Peyer's patch (tissue), 4 donors: ENCODE measurements at places on chromosomes 6 and 20.

DNA sequence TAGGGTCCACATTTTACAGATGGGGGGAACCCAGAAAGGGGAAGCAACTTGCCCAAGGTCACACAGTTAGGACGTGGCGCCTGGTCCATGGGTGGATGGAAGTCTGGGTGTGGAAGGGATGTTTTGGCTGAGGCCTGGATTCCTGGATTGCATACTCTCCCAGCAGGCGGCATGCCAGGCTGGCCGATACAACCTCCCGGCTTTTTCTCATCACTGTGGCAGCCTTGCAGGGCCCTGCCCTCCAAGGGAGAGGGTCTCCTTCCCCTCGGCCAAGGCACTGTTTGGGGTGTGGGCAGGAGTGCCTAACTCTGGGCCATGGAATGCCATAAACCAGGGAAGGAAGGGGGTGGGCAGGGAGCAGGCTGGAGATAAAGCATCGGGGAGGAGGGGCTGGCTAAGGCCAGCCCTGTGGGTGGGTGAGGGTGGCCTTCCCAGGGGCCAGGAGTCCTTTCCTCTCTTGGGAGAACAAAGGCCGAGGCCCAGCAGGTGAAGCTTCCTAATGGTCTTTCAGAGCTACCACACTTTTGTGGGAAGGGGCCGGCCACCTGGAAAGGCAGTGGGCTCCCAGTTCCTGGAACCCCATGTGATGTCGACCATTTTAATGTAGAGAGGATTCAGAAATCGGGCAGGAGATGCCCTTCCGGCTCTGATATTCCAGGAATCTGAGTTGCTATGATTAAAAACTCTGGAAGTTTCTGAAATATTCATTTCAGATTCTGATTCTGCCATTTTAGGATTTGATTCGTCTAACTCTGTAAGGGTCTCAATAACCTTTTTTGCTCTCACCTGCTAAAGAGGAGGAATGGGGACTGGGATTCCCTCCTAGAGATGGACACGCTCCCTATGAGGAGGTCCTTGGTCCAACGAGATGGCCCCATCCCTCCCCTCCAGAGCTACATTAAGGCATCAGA is 4.2 kb downstream of the FOXS1 start:
- no peak for DNase-seq

- no peak for DNase-seq
Observed at GRCh38 chr6:32332433-32332832, 39.3 kb downstream of the TSBP1 start.

- peak; percentile 86 for DNase-seq
Observed at GRCh38 chr6:36349240-36349639, 12.6 kb upstream of the BNIP5 start.

DNA sequence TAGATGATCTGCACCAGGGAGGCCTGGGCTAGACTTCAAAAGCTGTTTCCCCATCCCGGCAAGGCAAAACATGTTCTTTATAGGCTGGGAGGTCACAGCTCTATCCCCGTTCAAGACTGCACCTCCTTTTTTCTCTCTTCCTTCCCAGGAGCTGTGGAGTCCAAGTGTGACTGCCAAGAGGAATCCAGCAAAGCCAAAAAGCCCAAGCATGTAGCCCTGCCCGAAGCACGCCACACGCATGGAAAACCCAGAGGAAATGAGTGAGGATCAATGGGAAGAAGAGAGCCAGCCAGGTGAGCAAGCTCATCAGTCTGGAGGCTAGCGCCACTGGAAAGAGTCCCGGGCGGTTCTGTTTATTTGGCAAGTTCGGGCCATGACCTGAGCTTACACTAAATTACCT is 240.4 kb downstream of the PRL start:
- no peak for DNase-seq

GRCh38 chr20:45407783-45408645 is at the start of gene DBNDD2:
DBNDD2 (plus strand) TSS chr20:45408289; CDS start chr20:45408468, 179 bp downstream.
- DNase-seq, result no peak

DNA sequence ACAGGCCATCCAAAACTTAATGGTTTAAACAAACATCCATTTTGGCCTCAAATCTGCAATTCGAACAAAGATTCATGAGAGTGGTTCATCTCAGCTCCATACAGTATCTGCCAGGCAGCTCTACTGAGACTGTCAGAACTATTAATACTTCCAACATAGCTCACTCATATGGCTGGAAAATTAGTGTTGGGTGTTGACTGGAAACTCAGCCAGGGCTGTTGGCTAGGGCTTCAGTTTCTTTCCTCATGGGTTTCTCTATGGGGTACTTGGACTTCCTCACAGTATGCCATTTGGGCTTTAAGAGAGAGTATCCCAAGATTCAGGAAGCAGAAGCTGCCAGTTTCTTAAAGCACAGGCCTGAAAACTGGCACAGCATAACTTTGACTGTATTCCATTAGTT is 240.3 kb downstream of the TPBG start:
- DNase-seq, result no peak

- no peak for DNase-seq
Observed at GRCh38 chr6:30819297-30819917, 64.9 kb upstream of the DDR1 start.

DNA sequence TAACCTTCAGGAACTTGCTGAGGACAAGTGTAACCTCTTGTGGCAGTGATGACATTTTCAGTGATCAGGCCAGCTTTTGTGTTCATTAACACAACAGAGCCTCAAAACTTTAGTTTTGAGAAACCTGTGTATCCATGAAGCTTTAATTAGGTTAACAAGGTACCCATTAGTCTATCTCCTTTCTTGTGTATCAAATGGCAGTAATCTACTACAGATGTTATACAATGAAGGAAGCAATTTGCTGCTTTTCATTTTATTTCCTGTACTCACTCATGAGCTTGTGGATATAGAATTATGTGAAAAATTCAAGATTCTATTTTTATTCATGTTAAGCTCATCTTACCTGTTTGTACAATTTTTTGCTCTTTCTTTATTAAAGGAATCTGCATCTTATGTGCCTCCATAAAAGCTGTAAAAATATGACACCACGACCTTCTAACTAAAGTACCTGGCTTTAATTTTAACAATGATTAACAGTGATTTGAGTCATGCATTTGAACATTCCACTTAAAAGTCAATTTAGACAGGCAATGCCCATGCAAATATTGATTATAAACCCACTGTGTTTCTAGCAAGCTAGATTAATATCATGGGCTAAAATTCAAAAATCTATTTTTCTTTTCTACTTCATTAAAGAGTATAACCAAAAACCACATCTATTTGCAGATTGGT is 897.3 kb downstream of the KIF16B start:
- no peak for DNase-seq

DNA sequence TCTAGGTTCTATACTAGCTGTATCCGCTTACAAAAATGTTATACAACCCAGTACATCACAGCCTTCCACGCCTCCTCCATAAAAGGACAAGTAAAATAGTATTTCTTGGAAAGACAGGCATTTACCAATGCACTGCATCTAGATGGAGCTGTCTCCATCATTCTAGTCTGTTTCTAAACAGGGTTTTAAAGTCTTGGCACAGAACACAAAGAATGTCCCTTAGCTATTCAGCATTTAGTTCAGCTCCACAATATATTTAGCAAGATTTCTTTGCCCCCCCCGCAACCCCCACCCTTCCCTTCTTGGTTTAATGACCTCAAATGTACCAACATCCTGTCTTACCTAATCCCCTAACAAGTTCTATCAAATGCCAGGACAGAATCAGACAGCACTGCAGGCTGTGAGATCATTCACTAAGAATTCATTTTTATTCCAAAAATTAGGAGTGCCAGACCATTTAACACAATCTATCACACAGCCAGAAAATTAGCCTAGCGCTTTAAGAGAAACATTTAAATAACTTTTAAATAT is 198.6 kb downstream of the BACH2 start:
- no peak for DNase-seq

GRCh38 chr20:53814060-53814459 is 220.4 kb upstream of the ZNF217 start:
- no peak for DNase-seq

DNA sequence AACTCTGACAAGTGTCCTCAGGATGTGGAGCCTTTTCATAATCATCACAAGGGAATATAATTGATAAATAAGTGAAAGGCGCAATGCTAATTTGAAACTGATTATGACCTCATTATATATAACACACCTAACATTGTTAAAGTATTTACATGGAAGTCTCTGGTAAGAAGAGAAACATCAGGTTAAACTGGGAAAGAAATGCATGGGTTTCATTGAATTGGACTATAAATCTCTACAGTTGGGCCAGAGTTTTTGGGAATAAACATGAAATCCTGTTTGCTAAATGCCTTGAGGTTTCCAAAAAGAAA is 1.0 kb upstream of the SGK1 start:
- DNase-seq, result no peak

- no peak for DNase-seq
Observed at GRCh38 chr6:88167352-88167937, 1.3 kb upstream of the CNR1 start.

GRCh38 chr20:1945660-1946059 is 48.2 kb downstream of the PDYN start:
- no peak for DNase-seq

DNA sequence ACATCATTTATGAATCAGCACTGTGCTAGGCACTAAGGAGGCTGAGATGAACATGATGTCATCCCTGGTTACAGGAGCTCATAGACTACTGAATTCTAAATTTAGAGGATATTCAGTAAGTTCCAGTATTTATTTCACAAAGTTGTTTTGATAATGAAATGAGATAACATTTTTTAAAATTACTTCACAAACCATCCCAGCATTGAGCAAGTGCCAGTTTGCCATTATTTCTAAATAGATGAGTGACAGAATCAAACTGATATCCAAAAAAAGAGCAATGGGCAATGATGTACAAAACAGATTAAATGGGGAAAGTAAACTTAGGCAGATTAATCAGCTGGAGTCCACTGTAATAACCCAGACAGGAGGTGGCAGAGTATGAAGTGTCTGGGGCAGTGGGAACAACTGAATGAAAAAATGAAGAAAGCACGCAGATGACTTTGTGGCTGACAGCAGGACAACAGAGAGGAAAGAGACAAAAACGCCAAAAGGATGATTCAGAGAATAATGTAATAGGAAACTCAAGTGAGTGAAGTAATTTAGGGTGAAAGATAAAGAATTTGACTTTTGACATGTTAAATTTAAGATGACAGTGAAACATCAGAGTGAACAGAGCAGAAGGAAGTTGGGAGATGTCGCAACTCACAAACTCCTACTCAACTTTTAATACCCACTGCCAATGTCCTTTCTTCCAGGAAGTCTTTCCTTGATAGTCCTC is 70.2 kb downstream of the RCAN2 start:
- no peak for DNase-seq

GRCh38 chr6:39370390-39370789 is 47.9 kb upstream of the KCNK16 start:
- DNase-seq, result no peak

DNA sequence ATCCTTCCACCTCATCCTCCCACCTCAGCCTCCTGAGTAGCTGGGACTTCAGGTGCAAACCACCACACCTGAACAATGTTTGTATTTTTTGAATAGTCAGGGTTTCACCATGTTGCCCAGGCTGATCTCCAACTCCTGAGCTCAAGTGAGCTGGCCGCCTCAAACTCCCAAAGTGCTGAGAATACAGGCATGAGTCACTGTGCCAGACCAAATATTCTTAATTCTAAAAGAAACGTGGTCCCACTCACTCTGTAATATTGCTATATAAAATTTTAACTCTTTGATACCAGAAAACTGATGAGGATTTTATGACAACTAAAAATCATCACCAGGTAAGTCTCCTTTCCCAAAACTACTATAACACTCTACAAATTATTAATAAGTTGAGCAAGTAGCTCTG is 716.8 kb upstream of the GJE1 start:
- DNase-seq, result no peak

DNA sequence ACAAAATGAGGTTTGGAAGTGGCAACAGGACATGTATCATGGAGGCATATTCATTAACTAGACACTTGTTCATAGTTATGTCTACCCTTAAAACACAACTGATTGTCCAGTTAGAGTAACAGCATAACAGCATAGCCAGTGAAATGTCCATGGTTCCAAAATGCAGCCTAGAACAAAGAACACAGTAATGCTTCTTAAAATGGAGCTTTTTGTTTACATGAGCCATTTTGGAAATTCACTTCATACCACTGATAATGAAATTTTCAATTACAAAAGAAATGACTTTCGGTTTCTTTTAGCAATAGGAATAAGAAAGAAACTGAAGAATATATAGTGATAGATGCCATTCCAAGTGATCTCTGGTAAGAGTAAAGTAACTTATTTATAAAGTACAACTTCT is 111.1 kb upstream of the DST start:
- DNase-seq, result no peak

DNA sequence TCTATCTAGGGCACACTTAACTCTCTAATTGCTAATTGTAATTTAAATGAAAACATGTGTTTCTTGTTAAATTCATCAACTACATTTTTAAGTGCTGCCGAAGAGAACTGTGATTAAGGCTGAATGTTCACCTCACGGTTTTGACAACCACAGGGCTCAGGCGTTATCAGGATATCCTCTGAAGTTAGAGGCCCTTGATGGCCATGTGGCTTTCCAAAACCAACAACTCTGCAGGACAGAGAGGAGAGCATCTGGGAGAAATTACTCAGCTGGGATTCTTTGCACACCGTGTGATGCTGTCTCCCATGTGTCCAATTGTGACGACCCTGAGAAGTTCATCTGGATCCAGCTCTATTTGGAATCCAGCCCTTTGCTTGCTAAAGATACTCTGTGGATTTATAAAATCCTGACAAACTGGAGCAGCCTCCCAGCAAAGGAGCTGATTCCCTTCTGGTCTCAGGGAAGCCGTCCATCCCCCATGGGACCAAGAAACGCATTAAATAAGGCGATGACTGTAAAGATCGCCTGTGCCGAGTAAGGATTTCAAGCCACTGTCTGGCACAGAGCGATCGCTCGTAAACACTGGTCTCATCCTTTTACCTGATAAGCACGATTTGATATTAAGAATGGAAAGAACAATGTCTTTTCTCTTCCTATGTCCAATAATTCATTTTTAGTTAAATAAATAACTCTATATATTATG is 401.1 kb downstream of the CD83 start:
- DNase-seq, result no peak

- DNase-seq, result peak; percentile 73
Observed at GRCh38 chr6:108133594-108134179, 32.1 kb upstream of the NR2E1 start.

GRCh38 chr6:169169941-169170582 is 83.6 kb downstream of the THBS2 start:
- DNase-seq, result no peak

DNA sequence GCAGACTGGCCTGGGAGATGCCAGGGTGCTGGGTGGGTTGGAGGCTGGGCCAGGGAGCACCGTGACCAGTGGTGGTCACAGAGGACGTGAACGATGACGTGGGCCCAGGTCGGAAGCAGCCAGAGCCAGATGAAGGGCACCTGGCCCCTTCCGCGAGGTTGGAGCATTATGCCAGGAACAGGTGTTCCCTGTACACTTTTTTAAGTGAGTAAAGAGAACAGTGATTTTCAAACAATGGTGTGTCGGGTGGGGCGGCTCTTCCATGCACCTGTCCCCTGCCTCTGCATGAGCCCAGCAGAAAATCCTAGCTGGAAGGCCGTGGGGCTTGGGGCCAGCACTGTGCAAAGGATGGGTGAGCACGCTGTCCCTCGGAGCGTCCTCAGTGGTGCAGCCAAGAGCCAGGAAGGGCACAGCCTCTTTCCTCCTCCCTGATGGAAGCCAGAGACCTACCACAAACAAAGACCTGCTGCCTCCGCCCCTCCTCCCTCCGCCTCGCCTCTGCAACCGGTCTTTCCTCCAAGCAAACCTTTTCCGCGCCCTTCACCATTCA is 350.5 kb downstream of the ZFAND3 start:
- DNase-seq, result no peak
